ENCODE measurements at places on chromosomes 3 and 15. TPM values are rescaled to one million over a fixed set of nuclear protein-coding genes. Genes with fewer than 3 reads are reported as not detected.
A peak's percentile ranks its signal among the peaks of the same experiment; 100 is the strongest.

The GPR27 gene
- total RNA-seq, result not detected

The KLHDC8B gene
- total RNA-seq, result 18.3 TPM

The CCDC9B gene
- total RNA-seq, result 23.9 TPM

The IL17RB gene
- 0.29 TPM for total RNA-seq

The GNAT1 gene
- total RNA-seq, result not detected

The RIOX2 gene
- 27.1 TPM for total RNA-seq

The CRYGS gene
- 0.88 TPM for total RNA-seq

The HHATL gene
- not detected for total RNA-seq

The DUOXA2 gene
- not detected for total RNA-seq

The SLC22A13 gene
- total RNA-seq, result 0.29 TPM

The LMAN1L gene
- under 0.01 TPM for total RNA-seq

The RTP3 gene
- total RNA-seq, result not detected

The MRAS gene
- total RNA-seq, result 80.7 TPM

DNA sequence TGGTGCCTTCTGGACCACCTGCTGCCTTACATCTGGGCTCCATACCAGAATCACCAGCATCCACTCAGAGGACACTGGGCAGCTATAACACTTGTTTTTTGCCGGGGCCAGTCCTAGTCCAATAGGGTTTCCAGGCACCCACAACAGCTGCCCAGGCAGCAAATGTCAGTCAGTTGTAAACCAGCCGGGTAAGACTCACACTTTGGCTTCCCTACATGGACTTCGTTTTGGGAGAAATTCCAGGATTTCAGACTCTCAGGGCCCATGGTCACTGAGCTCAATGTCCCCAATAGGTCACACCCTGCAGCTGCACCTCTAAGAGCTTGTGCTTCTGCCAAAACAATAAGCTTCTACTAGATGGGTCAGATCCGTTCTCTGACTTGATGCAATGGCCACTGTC is 83.8 kb downstream of the FAM174B start:
- DNase-seq, result no peak

DNA sequence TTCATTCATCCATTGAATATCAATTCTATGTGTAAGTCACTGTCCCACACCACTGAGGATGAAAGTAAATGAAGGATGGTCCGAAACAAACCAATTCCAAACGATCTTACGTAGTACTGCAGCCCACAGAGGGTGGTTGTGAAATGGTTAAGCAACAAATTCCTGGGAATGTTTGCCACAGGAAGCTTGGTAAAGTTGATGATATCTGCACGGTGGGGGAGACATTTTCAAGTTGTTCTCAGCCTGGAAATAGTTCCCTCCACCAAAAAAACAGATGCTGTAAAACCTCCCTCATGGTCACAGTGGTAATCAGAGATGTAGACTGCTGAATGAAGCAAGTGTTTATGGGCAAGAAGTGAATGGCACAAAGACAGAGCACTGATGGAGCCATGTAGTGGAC is 35.9 kb upstream of the BNC1 start:
- peak; percentile 76 for DNase-seq

- no peak for DNase-seq
Measured at GRCh38 chr3:72405943-72406566, 442.2 kb downstream of the SHQ1 start.

GRCh38 chr3:127254730-127255129 is 33.1 kb downstream of the PRR20G start:
- peak; percentile 74 for DNase-seq

DNA sequence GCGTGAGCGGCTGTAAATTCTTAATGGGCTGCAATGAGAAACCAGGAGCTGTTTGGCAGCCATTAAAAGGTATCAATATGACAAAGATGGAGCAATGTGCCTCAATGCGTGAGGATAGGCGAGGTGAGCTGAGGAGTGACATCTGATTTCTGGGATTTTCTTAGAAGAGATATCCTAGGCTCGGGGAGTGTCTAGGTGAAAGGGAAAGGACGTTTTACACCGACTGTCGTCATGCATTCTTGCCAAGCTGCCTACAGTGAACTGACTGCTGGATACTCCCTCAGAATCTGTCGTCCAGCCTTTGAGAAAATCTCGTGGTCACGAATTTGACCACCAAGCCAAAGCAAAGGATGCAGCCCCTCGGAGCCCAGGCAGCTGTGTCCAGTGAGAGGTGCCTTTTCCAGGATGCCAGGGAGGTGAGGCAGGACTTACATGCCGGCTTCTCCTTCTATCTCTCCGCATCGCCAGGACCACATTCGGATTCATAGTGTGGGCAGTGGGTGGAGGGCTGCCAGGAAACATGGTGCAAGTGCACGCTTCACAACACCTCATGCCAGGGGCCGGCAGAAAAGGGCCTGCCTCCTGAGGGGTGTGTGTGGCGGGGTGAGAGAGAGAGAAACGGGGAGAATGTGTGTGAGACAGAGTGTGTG is 80.3 kb upstream of the ABHD17C start:
- DNase-seq, result no peak

DNA sequence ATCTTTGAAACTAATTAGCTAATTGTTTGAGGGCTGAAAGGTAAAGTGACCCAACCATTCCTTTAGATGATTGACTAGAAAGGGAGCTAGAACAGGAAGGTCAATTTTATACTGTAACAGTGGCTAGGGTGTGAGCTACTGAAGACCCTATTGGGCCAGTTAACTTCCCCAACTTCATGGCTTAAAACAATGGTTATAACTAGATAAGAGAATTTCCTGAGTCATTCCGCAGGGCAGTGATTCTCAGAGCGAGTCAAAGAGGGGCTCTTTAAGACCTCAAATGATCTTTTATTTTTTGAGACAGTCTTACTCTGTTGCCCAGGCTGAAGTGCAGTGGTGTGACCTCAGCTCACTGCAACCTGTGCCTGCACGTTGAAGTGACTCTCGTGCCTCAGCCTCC is 33.7 kb upstream of the TTBK2 start:
- no peak for DNase-seq

- no peak for DNase-seq
Measured at GRCh38 chr3:13065727-13066126, 7.5 kb downstream of the IQSEC1 start.

DNA sequence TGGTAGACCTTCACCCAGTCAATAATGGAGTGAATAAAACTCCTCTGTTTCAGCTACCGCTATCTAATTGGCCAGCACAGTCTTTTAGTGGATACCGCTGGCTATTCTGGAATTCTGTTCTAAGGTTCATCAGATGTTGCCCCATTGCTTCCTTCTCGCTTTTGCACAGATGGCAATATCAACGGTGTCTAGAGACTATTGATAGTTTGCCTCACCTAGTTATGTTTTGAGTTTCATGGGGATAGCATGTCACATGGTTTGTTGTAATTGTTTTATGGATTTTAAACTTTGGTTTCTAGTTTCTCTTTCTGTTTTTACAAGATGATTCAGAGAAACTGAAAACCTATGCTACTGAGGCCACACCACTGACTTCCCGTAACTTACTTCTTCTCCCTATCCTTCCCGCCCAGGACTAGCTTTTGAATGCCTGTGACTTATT is 2.0 kb downstream of the XRN1 start:
- peak; percentile 88 for DNase-seq

GRCh38 chr3:66692766-66693150 is 191.9 kb upstream of the LRIG1 start:
- no peak for DNase-seq

- no peak for DNase-seq
Measured at GRCh38 chr3:22977650-22978289, 225.4 kb upstream of the UBE2E2 start.

GRCh38 chr15:82803793-82804574 is 1.9 kb downstream of the FSD2 start:
- no peak for DNase-seq

- no peak for DNase-seq
Measured at GRCh38 chr3:113103588-113103987, 107.8 kb upstream of the BOC start.

- DNase-seq, result peak; percentile 26
Measured at GRCh38 chr3:112303764-112304325, 9.8 kb upstream of the SLC9C1 start.

- no peak for DNase-seq
Measured at GRCh38 chr3:191393146-191393545, 62.8 kb upstream of the UTS2B start.

DNA sequence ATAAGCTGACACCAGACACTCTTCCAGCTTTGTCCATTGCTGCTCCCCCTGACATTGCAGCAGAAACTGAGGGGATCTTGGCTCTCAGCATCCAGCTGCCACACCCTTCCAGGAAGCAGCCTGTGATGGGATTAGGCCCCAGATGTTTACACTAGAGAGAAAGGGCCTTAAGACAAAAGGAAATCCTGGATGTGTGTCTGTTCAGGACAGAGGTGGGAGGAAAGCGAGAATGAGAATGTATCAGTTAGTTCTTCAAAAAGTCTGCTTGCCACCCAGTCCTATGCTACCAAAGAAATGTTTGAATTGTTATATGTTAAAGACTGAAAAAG is 58.8 kb downstream of the HES1 start:
- peak; percentile 15 for DNase-seq

- DNase-seq, result peak; percentile 41
Measured at GRCh38 chr3:51378726-51379125, 6.4 kb upstream of the MANF start.

DNA sequence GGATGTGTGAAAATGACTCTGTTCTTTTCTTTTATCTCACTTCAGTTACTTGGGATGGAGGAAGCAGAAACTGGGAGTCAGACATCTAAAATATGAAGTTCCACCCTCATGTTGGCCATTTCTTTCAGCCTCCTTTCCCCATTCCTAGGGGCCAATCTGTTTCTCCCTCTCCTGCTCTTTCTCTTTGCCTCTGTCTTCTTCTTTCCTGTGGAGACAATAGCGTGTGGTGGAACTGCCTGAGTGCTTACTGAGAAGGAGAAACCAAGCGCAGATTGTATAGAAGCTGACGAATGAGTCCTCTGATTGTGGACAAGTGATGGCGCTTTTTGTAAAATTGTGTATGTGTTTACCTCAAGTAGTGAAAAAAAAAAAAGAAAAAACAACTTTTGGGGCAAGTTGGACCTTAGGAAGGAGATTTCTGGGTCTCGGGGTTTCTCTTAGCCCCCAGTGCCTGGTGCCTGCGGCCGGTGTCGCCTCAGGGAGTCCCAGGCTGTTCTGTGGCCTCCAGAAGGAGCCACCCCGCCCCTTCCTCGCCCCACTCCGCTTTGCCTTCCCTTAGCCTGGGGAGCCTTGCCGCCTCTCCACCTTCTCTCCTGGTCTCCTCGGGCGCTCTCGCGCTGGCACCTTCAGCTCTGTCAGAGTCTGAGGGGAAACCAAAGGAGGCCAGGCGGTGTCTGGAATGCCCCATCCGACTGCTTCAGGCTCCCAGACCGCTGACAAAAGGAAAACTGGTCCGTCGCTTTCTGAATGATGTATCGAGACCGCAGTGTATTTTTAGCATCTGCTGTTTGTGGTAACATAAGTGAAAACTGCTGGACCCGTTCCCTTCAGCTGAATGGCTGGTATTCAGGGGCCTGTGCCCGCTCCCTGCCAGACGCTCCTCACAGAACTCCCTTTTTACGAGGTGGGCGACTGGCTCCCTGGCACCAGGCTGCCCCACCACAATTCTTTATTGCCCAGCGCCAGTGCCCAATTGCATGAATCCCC is 30.1 kb downstream of the SCG5 start:
- peak; percentile 88 for DNase-seq

- no peak for DNase-seq
Measured at GRCh38 chr3:144583871-144584270, 612.2 kb downstream of the DIPK2A start.

GRCh38 chr3:182794455-182795388 is 1.4 kb downstream of the ATP11B start:
- no peak for DNase-seq

GRCh38 chr3:109268181-109268580 is 48.1 kb downstream of the DPPA2 start:
- DNase-seq, result no peak

GRCh38 chr15:81091889-81092558 is 42.0 kb upstream of the CFAP161 start:
- peak; percentile 92 for DNase-seq

DNA sequence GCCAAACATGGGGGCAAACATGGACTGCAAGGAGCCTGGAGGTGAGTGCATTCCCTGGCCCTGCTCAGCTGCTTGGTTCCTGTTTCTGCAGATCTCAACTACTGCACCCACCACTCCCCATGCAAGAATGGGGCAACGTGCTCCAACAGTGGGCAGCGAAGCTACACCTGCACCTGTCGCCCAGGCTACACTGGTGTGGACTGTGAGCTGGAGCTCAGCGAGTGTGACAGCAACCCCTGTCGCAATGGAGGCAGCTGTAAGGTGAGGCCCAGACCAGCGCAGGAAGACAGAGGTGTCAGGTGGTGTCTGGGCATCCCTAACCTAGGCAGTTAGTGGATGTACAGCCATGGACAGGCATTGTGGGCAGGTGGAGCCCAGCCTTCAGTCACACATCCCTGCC is 5.3 kb downstream of the DLL4 start:
- no peak for DNase-seq

DNA sequence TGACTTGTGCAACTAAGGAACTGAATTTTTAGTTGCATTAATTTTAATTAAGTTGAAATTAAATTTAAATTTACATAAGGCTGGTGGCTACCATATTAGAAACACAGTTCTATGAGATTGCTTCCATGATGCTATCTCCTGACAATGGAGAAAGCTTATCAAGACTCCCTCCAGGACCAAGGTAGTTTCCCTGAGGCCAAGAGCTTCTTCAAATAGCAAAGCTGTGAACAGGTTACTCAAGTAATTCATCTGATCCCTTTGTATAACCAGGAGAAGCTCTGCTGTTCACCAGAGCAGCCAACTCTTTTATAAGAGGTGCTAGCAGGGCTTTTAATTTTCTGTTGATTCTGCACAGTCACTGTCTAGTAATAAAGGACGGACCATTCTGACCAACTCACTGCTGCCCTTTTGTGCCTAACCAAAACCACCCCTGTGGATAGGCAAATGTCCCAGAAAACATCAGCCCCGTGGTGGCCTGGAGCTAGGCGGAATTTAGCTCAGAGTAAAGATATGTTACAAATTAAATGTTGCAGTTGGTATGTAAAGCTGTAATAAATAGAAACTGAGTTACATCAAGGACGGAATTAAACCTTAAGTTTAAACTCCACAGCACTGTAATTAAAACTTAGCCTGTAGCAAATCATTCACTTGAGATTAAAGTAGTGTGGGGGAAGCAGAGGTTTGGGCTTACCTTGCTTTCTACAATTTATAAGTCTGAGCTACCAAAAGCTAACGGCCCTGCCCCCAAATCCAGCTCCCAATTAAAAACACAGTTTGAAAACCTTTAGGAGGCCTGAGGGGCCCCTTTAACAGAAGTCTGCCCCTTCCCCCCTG is 55.6 kb upstream of the LRTM1 start:
- DNase-seq, result no peak

DNA sequence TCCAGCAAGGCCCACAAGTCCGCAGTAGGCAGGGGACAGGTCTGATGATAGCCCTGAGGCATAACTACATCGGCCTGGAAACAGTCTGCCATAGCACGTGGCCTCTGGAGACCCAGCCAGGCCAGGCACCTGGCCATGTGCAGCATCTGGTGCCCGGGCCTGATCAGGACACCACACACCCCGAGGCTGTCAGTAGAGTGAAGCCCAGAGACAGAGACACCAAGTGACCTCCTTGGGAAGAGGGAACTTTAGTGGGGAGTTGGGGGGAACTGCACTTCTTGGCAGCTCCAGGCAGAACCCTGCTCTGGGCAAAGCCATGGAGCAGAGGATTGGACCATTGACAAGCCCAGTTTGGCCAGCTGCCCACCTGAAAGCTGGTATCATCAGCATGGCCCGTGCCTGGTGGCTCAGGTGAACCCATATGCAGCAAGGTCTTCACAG is 1.2 kb downstream of the SHISA5 start:
- DNase-seq, result peak; percentile 47

- no peak for DNase-seq
Measured at GRCh38 chr3:187807086-187807862, 62.0 kb upstream of the BCL6 start.
